ENCODE measurements at places on chromosomes 12 and 14.

DNA sequence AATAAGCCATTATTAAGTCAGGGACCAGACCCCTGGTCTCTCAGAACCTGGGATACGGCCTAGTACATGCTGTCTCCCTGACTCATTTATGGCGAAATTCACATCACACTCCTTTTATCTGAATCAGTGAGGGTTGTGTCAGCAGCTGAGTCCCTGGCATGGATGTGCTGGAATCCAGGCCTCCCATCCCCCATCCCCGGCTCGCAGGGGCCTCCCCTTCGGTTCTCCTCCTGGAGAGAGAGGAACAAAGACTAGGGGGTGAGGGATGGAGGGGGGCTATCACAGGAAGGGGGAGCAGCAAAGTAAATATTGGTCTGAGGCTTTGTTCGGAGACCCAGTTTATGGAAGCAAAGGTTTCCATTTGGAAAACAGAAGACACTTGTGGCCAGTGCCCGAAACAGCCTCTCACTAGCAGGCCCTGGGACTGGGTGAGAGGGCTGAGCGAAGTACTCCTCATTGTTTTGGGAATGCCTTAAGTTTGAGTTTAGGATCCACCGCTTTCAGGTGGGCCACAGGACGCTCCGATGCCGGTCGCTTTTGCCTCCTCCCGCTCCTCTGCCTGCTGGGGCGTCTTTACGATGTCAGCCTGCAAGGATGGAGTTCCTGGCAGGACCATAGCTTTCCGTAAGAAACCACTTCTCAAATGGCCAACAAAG, 145.0 kb downstream of the PRKCH start:
- H3K4me3 ChIP-seq = no peak overlapping the region
- DNase-seq = no peak
- peaks cover 12% of the 10 kb centered on the region for H3K4me1 ChIP-seq
- H3K36me3 ChIP-seq = no peaks in the 10 kb centered on the region
- no peak overlapping the region for H3K27ac ChIP-seq
- H3K27me3 ChIP-seq = peaks cover 1% of the 10 kb centered on the region

- DNase-seq = no peak
- no peaks in the 10 kb centered on the region for H3K4me1 ChIP-seq
- H3K36me3 ChIP-seq = no peaks in the 10 kb centered on the region
- H3K27ac ChIP-seq = no peak overlapping the region
- no peaks in the 10 kb centered on the region for H3K27me3 ChIP-seq
These were observed 28.2 kb downstream of the RPGRIP1 start for GRCh38 chr14:21308132-21308478.

GRCh38 chr12:89856431-89856830, 147.8 kb upstream of the ATP2B1 start:
- H3K4me1 ChIP-seq = no peaks in the 10 kb centered on the region
- no peak overlapping the region for H3K4me3 ChIP-seq
- H3K36me3 ChIP-seq = no peaks in the 10 kb centered on the region
- no peak for DNase-seq
- H3K27me3 ChIP-seq = no peaks in the 10 kb centered on the region

DNA sequence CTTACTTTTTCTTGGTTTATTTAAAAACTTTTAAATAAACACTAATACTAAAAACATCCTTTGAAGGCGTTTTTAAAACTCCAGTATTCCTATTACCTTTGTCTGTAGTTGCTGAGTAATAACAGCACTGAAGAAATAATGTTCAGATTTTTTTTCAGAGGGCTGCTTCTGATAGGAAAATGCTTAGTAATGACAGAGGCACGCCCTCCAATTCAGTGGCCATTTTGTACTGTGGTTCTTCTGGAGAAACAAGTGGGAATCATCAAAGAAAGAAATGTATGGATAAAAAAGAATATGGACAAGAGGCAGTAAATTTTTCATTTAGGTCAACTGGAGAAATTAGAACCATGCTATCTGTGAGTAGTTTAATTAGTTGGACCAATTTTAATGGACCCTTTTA, 13.6 kb downstream of the VEZT start:
- H3K4me3 ChIP-seq = no peak overlapping the region
- no peaks in the 10 kb centered on the region for H3K4me1 ChIP-seq
- no peak for DNase-seq
- 0 out of 2 replicates have a peak, but pooled peaks cover 2% of the 10 kb centered on the region for H3K36me3 ChIP-seq

Data from iPS DF 6.9 (cell line).